CD8-positive, alpha-beta memory T cell (primary cell): ENCODE measurements at places on chromosomes 5 and 9. TPM values are rescaled to one million over a fixed set of nuclear protein-coding genes. Genes with fewer than 3 reads are reported as not detected.

DNA sequence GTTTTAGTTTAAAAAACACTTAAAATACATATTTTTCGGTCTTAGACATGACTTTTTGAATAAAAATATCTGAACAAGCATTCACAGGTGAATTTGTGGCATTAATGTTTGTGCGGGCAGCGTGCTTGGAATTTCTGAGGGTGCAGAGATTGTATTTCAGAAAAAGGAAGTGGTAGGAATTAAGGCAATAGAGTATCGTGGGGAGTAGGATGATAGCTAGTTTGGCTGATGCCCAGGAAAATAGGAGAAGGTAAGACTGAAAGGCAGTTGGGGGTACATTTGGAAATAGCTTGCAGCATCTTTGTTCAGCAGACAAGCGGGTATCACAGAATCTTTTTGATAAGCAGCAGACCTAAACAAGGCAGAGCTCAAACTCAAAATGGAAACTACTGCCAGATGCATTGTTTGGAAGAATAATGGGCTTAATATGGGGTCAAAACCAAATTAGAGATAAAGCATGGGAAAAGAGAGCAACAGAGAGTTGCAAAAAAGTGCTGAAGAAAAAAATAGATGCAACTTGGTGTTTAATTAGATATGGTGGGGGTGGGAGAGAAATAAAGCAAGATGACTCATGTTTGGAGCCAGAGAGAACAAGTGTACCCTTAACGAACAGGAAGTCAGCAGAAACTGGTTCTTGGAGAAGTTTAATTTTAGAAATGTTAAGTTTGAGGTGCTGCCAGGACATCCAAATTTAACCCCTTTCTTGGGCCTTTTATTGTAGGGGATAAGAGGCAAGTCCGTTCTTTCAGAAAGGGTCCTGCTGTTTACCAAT, 85.7 kb upstream of the ARRDC3 start:
- no peak overlapping the region for H3K27ac ChIP-seq
- no peaks in the 10 kb centered on the region for H3K27me3 ChIP-seq
- no peak overlapping the region for H3K4me3 ChIP-seq
- no peaks in the 10 kb centered on the region for H3K36me3 ChIP-seq
- no peak for DNase-seq

- no peaks in the 10 kb centered on the region for H3K36me3 ChIP-seq
- H3K4me3 ChIP-seq: no peak overlapping the region
- DNase-seq: no peak
- peaks cover 30% of the 10 kb centered on the region for H3K27me3 ChIP-seq
Measured at GRCh38 chr9:88833946-88834345, 157.3 kb upstream of the S1PR3 start.

GRCh38 chr5:153660919-153661318, 170.4 kb downstream of the GRIA1 start:
- no peak overlapping the region for H3K4me3 ChIP-seq
- H3K27me3 ChIP-seq: no peaks in the 10 kb centered on the region
- no peaks in the 10 kb centered on the region for H3K4me1 ChIP-seq
- no peak overlapping the region for H3K27ac ChIP-seq
- no peaks in the 10 kb centered on the region for H3K36me3 ChIP-seq
- no peak for DNase-seq

GRCh38 chr5:115962239-115962564, at the start of gene LVRN:
Gene LVRN, plus strand, starts transcription at chr5:115962475. Its CDS starts 143 bp downstream, at chr5:115962618.
- no peaks in the 10 kb centered on the region for H3K4me1 ChIP-seq
- DNase-seq: no peak
- H3K4me3 ChIP-seq: no peak within 1 kb of the TSS
- H3K36me3 ChIP-seq: no peaks in the 10 kb centered on the region

Gene PCDHB10
- total RNA-seq: not detected

- H3K4me3 ChIP-seq: no peak overlapping the region
- no peaks in the 10 kb centered on the region for H3K27me3 ChIP-seq
- no peaks in the 10 kb centered on the region for H3K36me3 ChIP-seq
- no peak overlapping the region for H3K27ac ChIP-seq
- no peak for DNase-seq
Measured at GRCh38 chr5:139388198-139388821, 1.4 kb downstream of the MZB1 start.

DNA sequence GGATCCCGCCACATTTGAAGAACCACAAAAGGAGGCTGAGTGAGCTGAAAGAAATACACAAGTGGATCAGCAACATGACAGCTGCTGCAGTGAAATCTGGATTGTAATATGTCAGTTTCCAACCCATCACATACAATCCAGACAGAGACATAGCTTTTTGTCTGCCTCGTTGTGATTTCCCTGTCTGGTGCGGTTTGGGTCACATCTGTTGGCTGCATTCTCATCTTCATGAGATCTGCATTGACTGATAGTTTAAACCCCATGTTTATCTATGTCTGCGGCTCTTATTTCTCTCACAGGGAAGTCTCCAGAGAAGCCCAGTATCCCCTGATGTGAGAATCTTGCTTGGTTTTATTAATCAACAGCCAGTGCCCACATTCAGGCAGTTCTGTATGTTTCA, 403.1 kb upstream of the ZNF608 start:
- DNase-seq: no peak
- no peaks in the 10 kb centered on the region for H3K4me1 ChIP-seq
- no peak overlapping the region for H3K4me3 ChIP-seq
- H3K27me3 ChIP-seq: no peaks in the 10 kb centered on the region
